Activated naive CD4-positive, alpha-beta T cell treated with anti-CD3 and anti-CD28 coated beads, Interleukin-2, amount 50 U/mL, for 72 hours (primary cell): ENCODE measurements at places on chromosomes 16 and 17. TPM values are rescaled to one million over a fixed set of nuclear protein-coding genes. Genes with fewer than 3 reads are reported as not detected.

The HOXB1 gene
- total RNA-seq, result not detected

The QRICH2 gene
- 1.8 TPM for total RNA-seq

The KRT26 gene
- not detected for total RNA-seq

The LPCAT2 gene
- 0.30 TPM for total RNA-seq

The MT4 gene
- total RNA-seq, result not detected

The SEZ6 gene
- total RNA-seq, result not detected

The MT1G gene
- not detected for total RNA-seq

The AP2B1 gene
- total RNA-seq, result 202 TPM

The FN3K gene
- 7.0 TPM for total RNA-seq

The TMC8 gene
- 165 TPM for total RNA-seq

GRCh38 chr17:83036666-83037065 is 42.7 kb upstream of the METRNL start:
- no peak for DNase-seq

GRCh38 chr17:80892019-80892855 is 99.4 kb upstream of the CHMP6 start:
- peak; percentile 78 for DNase-seq

DNA sequence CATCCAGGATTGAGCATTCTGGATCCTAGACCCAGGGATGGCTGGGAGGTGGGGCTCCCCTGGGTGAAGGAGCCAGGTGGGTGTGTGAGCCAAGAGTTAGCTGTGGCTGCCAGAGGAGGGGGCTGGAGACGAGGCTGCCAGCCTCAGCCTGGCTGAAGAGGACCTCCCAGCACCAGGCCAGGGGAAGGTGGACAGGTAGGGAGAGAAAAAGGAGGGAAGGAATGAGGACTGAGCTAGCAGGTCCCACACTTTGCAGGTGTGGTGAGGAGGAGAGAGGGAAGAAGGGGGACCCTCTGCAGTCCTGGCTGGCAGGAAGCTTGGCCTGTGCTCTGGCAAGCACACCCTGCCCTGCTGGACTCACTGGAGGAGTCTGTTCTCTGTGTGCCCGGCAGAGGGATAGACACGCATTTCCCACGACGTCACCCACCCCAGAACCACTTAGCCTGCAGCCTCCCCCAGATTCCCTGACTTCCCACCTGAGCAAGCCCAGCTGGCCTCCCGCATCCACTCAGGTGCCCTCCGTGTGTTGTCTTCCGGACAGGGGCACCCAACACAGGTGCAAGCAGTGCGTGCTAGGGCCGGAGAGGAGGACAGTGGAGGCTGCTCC is 42.0 kb downstream of the SOCS3 start:
- no peak for DNase-seq

DNA sequence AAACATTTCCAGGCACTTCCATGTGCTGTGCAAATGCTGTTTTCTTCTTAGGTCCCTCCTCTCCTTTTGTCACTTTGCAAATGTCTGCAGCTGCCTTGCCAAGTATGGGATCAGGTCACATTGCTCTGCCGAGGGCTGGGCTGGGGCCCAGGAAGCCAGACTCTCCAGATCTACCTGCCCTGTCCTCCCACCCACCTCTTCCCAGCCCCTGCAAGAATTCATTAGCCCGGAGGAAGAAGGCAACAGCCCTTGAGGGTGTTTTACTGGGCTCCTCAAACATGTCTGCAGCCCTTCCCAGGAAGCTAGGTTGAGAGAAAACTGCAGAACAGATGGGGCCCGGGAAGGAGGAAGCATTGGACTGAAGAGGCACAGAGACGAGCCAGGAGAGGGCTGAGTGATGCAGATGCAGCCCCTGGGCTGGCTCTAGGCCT is 47.1 kb downstream of the WSB1 start:
- DNase-seq, result no peak

- DNase-seq, result peak; percentile 40
Measured at GRCh38 chr17:64009571-64010402, 10.6 kb downstream of the ICAM2 start.

GRCh38 chr17:82216301-82217119 is 3.9 kb upstream of the CCDC57 start:
- no peak for DNase-seq

- no peak for DNase-seq
Measured at GRCh38 chr17:47776330-47777197, 43.5 kb downstream of the TBX21 start.

DNA sequence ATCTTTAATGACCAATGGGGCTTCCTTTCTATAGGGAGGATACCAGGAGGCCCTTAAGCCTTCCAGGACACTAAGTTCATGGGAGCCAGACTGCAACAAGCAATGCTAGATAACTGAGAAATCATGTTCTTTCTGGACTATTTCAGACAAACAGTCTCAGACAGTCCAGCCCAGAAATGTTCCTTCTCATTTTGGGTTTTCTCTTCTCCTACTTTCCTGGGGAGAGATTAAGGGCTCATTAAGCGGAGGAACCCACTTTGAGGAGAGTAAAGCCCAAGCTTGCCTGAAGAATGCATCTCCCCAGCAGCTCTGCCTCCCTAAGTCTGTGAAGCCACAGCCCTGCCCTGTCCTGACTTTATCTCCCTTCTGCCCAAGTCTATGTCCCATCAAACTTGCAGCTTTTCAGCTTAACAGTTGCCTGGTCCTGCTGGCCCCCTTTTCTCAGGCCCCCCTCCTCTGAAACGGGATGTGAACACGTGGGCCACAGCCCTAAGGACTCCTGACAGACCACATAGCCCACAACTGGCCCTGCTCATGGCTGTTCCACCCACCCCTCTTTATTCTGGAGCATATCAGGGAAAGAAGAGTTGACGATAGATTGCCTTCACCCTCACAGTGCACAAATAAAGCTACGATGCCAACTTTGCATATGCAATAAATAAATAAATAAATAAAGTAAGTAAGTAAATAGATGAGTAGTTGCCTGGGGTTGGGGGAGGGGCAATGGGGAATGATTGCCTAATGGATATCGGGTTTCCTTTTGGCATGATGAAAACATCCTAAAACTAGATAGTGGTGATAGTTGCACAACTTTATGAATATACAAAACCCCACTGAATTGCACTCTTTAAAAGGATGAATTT is 111.0 kb downstream of the N4BP1 start:
- no peak for DNase-seq

GRCh38 chr17:38751808-38752307 is 683 bp upstream of the PSMB3 start:
- DNase-seq, result peak; percentile 85

GRCh38 chr16:19532601-19533000 is 8.9 kb downstream of the CCP110 start:
- DNase-seq, result no peak

GRCh38 chr17:5770441-5771270 is 186.3 kb upstream of the NLRP1 start:
- DNase-seq, result no peak

DNA sequence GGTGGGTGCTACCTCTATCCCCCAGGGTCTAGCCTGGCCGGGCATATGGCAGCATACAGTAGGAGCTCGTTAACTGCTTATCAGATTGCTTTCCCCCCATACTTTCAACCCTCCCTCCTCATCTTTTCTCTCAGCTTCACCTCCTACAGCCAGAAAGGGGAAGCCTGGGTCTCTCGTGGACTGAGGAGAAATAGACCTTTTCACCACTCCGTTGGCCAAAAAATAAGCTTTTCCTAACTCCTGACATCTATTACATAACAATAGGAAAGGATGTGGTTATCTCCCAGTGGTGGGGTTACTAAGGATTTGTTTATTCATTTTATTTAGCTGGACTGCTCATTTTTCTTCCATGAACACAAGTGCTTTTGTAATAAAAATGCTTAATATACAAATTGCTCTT is 9.0 kb upstream of the CXCL16 start:
- no peak for DNase-seq

DNA sequence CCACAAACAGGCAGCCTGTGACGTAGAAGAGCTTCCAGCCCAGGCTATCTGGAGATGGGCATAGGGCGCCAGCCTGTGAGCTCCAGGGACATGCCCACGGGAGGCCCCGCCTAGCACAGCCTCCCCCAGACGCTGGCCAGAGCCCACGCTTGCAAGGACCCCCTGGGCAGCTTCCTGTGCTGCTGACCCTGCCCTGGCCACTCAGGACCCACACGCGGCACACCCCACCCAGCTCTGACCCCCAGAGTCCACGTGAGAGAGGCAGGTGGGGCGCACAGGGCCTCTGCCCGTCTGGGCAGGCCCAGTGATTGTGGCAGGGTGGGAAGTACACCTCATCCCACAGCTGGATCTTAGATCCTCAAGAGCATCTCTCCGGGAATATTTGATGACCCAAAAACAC is 3.9 kb downstream of the CYBC1 start:
- DNase-seq, result no peak

GRCh38 chr17:67196422-67196821 is 48.6 kb downstream of the HELZ start:
- no peak for DNase-seq

- DNase-seq, result no peak
Measured at GRCh38 chr17:28711723-28712031, at the start of gene PROCA1. Gene PROCA1, minus strand, starts transcription at chr17:28711888. Its CDS starts 228 bp downstream, at chr17:28711660.

DNA sequence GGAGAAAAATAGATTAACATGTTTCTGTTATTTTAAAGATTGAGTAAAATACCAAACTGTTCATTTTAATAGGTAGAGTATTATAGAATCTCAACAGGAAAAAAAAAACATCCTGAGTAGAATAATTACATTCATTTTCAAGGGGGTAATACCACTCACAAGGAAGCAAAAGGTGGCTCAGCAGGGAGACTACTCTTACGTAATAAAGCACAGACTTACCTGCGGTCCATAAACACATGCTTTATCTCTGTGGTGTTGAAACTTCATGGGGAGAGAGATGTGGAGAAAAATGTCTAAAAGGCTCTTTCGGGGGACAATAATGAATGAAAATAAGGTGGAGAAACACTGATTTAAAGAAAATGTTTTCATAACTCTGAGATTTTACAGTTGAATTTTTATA is 171.7 kb downstream of the MRTFB start:
- no peak for DNase-seq

DNA sequence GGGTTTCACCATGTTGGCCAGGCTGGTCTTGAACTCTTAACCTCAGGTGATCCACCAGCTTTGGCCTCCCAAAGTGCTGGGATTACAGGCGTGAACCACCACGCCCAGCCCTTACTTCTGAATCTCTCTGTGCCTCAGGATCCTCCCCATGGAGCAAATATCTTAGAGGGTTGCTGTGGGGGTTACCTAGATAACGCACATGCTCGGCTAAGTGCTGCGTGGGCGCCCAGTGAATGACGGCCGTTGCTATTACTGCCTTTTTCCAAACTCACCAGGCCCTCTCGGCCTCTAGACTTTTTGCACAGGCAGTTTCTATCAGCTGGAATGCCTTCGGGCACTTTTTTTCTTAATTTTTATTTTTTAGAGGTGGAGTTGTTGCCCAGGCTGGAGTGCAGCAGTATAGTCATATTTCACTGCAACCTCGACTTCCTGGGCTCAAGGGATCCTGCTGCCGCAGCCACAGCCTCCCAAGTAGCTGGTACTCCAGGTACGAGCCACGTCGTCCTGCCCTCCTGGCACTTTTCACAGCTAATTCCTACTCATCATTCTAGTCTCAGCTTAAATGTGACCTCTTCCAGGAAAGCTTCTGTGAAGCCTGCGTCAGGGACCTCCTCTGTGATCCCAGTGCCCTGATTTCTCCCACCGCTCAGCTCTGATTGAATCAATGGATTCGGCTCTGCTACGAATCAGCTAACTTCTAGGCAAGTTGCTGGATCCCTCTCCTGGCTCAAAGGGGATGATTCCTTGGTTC is 8.6 kb downstream of the CCDC102A start:
- DNase-seq, result no peak

DNA sequence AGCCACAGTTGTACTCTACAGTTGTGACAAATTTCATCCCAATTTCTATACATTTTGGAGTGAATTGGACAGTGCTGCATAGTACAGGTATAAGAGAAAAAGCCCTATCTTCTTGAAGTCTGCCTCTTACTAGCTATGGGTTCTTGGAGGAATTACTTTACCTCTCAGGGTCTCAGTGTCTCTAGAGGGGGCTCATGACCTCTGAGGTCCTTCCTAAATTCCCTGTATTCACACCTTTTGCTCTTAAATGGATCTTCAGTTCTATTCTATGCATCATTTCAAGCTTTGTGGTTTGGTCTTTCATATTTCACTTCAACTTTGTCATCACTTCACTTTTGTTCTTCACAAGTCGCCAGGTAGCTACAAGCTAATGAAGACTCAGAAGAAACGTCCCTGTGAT is 71.2 kb upstream of the ERCC4 start:
- DNase-seq, result no peak

DNA sequence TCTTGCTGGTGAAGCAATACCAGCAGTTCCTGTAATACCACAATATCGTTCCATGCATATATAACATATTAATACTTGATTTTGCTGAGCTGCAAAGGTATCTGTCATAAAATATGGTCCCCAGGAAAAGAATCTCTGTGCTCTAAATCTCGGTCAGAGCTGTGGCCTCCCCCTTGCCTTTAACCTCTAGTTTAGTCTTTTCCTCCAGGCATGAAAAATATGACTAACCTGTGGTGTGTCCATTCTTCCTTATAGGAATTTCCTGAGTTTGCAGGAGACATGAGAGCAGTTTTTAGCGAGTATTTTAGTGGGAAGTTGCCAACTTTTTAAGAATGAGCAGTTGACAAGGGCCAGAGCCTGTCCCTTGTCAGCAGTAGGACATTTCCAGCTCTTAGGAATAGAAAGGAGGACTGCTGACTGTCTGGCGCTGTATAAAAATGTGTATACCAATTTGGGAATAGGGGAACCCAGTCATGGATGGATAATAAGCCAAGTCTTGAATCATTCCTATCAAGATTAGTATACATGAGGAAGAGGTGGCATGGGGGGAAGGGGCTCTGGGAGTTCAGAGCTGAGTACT is 8.7 kb downstream of the ATXN1L start:
- no peak for DNase-seq

DNA sequence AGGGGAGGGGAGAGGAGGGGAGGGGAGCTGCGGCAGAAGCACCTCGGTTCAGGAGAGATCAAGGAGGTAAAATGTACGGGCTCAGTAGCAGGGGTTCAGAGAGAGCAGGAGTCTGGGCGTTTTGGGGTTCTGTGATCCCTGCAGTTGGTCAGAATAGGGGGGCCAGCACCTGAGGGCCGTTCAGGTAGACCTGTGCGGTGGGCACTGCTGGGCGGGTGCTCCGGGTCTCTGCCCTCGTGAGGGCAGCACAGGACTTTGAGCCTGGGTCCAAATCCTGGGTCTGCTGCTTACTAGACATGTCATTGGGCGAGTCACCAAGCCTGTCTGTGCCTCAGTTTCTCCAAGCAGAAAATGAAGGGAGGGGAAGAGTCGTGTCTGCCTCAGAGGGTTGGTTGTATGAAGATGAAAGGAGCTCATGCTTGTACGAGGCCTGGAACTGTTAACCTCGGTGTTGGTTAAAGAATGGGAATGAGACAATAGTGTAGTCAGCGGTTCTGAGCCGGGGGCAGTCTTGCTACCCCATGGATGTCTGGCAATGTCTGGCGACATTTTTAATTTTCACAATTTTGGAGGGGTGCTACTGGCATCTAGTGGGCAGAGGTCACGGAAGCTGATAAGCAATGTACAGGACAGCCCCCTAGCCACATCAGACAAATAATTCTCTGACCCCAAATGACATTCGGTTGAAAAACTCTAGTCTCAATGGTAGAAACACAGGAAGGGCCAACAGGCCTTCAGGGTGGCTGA is 35.4 kb downstream of the OR1D5 start:
- DNase-seq, result no peak
